ENCODE measurements at places on chromosomes 13 and 19. TPM values are rescaled to one million over a fixed set of nuclear protein-coding genes. Genes with fewer than 3 reads are reported as not detected.
A peak's percentile ranks its signal among the peaks of the same experiment; 100 is the strongest.

- peaks cover 16% of the 10 kb centered on the region for H3K27me3 ChIP-seq
- no peaks in the 10 kb centered on the region for H3K36me3 ChIP-seq
- DNase-seq = peak; percentile 52
- peaks cover 3% of the 10 kb centered on the region for H3K4me1 ChIP-seq
- no peak overlapping the region for H3K4me3 ChIP-seq
- H3K27ac ChIP-seq = no peak overlapping the region
Observed at GRCh38 chr19:41705393-41706174, 2.8 kb upstream of the CEACAM5 start.

DNA sequence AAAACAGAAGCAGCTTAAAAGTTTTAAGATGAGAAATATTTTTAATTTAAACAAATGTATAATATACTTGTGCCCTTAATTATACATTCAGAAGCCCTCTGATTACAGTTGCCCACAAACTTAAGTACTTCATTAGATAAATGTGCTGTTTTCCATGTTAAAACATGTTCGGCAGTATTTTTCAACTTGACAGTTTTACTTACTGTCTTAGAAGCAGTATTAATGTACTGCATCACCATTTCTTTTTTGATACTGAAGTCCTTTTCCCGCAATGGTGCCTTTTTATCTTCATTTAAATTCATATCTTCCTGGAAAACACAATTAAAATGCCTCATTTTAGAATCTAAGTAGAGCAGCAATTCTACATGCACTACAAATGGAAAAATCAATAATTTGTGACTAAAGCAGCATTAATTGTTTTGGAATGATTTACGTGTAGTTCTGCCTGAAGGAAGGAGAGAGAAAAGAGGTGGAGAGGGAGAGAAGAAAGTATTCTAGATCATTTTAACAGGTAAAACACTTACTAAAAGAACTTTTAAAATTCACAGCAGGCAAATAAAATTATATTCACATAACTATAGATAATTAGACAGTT lies 70.2 kb downstream of the DIAPH3 start:
- no peaks in the 10 kb centered on the region for H3K4me1 ChIP-seq
- H3K36me3 ChIP-seq = peaks cover 22% of the 10 kb centered on the region
- no peak for DNase-seq
- H3K27me3 ChIP-seq = no peaks in the 10 kb centered on the region
- no peak overlapping the region for H3K4me3 ChIP-seq
- H3K27ac ChIP-seq = no peak overlapping the region

DNA sequence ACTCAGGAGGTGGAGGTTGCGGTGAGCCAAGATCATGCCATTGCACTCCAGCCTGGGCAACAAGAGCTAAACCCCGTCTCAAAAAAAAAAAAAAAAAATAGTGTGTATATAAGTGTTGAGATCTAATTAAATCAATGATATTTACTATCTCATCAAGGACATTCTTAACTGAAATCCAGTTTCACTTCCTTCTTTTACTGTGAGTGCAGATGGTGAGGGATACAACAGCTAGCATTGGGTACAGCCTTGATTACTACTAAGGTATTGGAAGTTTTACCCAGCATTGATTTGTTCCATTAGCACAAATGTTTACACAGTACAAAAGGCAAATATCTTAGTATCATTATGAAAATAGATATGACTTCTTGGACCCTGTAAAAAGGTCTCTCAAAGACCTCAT lies 546.6 kb downstream of the KCTD12 start:
- no peaks in the 10 kb centered on the region for H3K27me3 ChIP-seq
- no peak for DNase-seq
- no peaks in the 10 kb centered on the region for H3K36me3 ChIP-seq
- no peaks in the 10 kb centered on the region for H3K4me1 ChIP-seq

- H3K4me1 ChIP-seq = peaks cover 14% of the 10 kb centered on the region
- no peak overlapping the region for H3K27ac ChIP-seq
- DNase-seq = no peak
- H3K4me3 ChIP-seq = no peak overlapping the region
Observed at GRCh38 chr13:75329723-75330122, 152.2 kb downstream of the TBC1D4 start.

Gene TMEM143
- total RNA-seq = 16.7 TPM

Gene CBY2
- not detected for total RNA-seq

Gene CD22
- total RNA-seq = not detected

Gene MEIOSIN
- not detected for total RNA-seq

Gene HAUS5
- total RNA-seq = 49.0 TPM

Gene METTL21C
- total RNA-seq = not detected

Gene SMIM44
- not detected for total RNA-seq

Gene CEBPA
- not detected for total RNA-seq
